ENCODE measurements at places on chromosomes 7 and 10. TPM values are rescaled to one million over a fixed set of nuclear protein-coding genes. Genes with fewer than 3 reads are reported as not detected.

The AGFG2 gene
- polyA plus RNA-seq: 10.8 TPM

The NPVF gene
- not detected for polyA plus RNA-seq

The ZCCHC24 gene
- 75.5 TPM for polyA plus RNA-seq

DNA sequence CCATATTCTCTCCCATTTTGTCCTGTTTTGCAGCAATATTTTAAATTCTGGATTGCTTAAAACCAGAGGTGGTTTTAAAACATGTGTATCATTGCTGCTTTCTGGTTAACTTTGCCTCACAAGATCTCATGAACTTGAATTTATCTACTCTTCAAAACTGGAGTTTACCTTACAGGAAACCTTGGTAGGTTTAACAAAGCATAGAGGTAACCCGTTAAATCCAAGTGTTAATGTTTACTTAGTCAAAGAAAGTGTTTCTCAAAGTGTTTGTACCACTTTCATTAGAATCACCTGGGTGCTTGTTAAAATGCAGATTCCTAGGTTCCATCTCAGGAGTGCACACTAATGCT lies 44.0 kb upstream of the VDAC2 start:
- no peak for DNase-seq

- no peak for DNase-seq
These were observed 4.7 kb upstream of the PWWP2B start for GRCh38 chr10:132392184-132392800.

DNA sequence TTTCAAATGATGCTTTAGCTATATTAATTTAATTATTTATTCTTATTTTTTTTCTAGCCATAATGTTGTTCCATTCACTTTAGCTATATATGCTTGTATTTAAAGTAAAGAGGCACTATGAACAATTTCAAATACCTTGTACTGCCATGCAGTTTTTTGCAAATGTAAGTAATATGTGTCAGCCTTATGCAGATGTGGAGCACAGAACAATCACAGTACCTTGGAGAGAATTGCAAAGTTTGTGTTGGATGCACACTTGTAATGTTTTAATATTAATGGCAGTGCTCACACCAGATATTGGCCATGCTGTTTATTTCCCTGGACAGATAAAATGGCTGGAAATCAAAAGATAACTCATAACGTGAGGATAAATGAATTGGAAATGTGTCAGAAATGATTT lies 663.5 kb upstream of the SEMA3D start:
- no peak for DNase-seq

The PIP gene
- polyA plus RNA-seq: not detected

The NPFFR1 gene
- polyA plus RNA-seq: 0.23 TPM

GRCh38 chr10:79127151-79127961 lies 58.6 kb downstream of the ZMIZ1 start:
- no peak for DNase-seq

DNA sequence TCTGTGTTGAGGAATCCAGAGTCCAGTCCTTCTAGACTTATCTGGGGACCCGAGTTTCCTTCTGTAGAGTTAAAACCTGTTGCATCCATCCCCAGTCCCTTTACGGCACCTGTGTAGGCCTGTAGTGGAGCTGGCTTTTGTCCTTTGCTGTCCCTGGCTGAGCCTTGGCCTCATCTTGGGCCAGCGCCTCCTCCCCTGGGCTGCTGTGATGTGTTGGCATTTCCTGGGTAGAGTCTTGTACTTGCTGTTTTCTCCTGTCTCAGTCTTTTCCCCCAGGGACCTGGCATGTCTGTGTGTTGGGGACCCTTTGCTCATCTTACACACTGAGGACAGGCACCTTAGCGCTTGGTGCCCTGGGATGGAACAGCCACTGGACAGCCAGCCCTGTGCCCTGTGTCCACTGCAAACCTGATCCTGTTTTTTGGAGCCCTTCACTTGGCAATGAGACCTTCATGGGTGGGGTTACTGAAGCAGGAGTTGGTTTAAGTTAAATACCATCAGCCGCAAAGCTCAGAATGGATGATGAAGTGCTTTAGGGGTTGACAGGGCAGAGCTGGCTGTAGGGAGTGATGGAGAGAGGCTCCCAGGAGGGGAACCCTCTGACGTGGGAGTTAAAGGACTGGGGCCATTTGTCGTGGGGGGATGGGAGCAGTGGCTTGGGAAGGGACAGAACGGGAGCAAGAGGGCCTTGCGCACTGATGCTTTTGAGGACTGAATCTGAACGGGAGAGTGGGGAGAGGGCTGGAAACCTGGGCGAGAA lies 50.9 kb downstream of the CUX1 start:
- no peak for DNase-seq

GRCh38 chr10:131663351-131663750 lies 237.5 kb upstream of the PPP2R2D start:
- no peak for DNase-seq

DNA sequence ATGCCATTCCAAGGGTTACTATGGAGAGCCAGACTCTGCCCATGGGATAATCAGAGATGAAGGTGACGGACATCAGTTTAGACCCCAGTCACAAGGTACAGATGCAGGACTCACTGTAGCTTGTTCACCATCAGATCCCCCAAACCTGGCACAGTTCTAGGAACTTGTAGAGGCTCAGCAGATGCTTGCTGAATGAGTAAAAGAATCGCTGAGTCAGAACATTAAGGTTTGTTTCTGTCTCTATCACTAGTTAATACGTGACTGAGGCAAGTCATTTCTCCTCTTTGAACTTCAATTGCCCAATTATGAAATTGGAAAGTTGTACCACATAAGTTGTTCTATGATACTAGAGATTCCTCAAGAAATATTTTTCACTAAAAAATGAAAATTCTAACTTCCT lies 65.1 kb downstream of the PPP1R3C start:
- DNase-seq: no peak

The PRPS1L1 gene
- not detected for polyA plus RNA-seq

The DBF4 gene
- 11.1 TPM for polyA plus RNA-seq

DNA sequence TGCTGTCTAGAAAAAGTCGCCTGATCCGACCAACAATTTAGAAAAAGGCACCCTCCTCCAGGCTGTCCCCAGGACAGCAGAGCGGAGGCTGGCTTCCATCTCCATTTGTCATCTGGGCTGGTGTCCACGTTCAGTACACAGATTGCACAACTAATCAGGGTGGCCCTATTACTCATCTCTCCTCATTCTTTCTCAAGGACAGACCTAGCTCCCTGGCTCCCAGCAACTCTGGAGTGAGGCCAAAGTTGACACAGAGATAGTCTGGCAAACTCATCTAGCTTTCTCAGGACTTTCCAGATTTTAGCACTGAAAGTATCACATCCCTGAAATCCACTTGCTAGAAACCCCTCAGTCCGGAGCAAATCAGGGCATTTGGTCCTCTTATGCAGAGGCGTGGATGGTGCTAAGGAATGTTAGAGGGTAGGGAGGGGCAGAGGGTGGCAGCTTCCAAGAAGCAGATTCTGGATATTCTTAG lies 75.1 kb downstream of the DNAH11 start:
- DNase-seq: no peak

GRCh38 chr10:10235003-10235402 lies 782.7 kb upstream of the CELF2 start:
- DNase-seq: no peak

DNA sequence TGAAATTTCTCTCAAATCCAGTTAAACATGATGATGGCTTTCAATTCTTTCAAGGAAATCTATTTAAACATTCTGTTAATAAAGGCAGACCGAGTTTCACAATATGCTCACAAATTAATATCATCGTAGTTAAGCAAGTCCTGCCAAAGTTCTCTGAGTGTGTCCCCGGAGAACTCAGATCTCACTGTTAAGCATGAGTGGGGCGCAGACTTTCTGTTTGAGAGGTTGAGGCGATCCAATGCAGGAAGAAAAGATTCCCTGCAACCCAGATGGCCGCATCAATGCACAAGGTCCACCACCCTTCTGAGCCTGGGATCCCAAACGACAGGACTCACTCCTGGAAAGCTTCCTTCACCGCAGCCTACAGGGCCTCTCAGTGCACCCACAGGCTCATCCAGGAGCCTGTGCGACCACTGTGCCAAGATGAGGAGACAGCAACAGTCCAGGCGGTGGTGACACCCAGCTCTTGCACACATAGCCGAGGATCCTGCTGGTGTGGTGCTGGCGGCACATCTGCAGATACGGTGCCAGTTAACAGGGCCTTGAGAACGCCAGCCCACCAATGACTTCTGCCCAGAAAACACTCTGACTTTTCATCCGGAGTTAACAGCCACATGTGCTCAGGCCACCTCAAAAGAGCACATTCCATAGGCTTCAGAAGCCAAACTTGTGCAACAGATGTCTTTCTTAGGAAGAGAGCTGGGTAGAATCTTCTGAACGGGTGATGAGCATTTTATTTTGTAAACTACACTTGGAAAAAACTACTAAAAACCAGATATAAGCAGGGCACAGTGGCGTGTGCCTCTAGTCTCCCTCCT lies 102.1 kb downstream of the ZRANB1 start:
- DNase-seq: no peak
